Stimulated activated naive CD8-positive, alpha-beta T cell treated with anti-CD3 and anti-CD28 coated beads, Interleukin-15, amount 100 ng/mL, for 72 hours (primary cell): ENCODE measurements at places on chromosomes 16 and 17.
A peak's percentile ranks its signal among the peaks of the same experiment; 100 is the strongest.

DNA sequence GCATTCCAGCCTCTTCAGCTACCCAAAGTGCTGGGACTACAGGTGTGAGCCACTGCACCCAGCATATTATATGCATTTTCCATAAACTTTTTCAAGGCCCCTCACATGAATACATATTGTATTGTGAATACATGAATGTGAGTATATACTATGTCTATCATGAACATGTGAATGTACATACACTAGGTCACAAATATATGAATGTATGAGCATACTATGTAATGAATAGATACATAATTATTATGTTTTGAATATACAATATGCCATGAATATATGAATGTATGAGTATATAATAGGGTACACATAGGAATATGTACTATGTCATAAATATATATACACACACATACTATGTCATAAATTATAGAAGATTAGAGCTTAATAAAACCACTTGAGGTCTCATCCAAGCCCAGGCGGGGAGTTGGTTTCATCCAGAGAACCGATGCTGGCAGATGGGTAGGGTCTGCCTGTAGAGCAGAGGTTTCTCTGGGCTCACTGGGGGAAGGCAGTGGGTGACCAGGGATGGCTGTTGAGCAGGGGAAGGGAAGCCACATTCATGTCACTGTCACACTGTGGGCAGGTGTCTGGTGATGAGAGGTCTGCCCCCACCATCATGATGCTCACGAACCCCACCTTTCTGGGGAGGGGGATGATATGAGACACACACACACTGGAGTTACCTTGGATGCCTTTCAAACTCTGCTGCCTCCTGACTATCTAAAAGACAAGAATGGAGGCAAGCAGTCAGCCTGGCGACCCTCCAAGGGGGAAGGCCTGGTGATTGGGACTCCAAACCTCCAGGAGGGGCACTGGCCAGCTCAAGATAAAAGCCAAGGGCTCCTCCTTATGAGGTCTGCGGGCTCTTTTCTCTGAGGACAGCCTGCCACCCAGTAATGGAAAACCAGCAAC lies 7.3 kb downstream of the C16orf95 start:
- DNase-seq, result no peak

GRCh38 chr17:9054126-9054975 lies 33.0 kb downstream of the NTN1 start:
- no peak for DNase-seq

DNA sequence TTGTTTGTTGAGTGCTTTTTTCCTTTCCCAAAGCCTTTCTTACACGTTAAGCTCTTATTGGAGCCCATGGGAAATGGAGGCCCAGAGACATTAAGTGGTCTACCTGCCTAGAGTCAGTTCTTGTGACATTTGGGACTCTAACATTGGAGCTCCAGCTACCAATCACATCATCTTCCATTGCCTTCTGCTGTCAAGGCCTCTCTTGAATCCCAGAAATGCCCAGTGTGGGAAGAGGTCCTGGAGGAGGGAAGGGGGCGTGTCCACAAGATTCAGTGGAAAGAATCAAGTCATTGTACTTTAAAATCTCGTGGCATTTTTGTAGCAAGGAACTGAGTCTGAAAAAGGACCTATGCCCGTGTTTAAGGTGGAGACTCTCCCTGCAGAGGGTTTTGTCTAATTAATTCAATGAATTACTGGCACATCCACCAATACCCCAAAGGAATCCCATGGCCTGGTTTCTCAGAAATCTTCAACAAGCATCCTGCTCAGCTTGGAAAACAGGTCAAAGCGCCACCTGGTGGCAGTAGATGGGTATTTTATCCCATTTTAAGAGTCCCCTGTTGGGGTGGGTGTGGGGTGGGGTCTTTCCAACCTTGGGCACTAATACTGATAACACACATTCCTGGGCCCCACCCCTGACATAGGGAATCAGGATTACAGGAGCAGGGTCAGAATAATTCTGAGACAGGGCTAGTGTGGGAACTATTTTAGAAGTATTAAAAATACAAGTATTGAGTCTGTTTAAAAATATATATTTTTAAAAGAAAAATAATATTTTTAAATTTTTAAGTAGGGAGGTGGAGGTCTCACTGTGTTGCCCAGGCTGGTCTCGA lies 24.6 kb downstream of the GPT2 start:
- peak; percentile 46 for DNase-seq

- no peak for DNase-seq
Observed at GRCh38 chr17:17042384-17042736, at the start of gene MPRIP. MPRIP (plus strand) TSS chr17:17042457; CDS start chr17:17042849, 392 bp downstream.
